ENCODE measurements at places on chromosomes 13 and 19. TPM values are rescaled to one million over a fixed set of nuclear protein-coding genes. Genes with fewer than 3 reads are reported as not detected.
A peak's percentile ranks its signal among the peaks of the same experiment; 100 is the strongest.

The ADPRHL1 gene
- 0.87 TPM for total RNA-seq

The SLC25A42 gene
- total RNA-seq, result 20.2 TPM

- H3K36me3 ChIP-seq, result no peaks in the 10 kb centered on the region
- H3K4me1 ChIP-seq, result peaks cover 21% of the 10 kb centered on the region
- peak overlapping the region; percentile 34 for H3K4me3 ChIP-seq
- DNase-seq, result no peak
- no peaks in the 10 kb centered on the region for H3K27me3 ChIP-seq
These were observed 27.6 kb downstream of the CPT1C start for GRCh38 chr19:49718511-49718910.

The TMC4 gene
- total RNA-seq, result 0.55 TPM

DNA sequence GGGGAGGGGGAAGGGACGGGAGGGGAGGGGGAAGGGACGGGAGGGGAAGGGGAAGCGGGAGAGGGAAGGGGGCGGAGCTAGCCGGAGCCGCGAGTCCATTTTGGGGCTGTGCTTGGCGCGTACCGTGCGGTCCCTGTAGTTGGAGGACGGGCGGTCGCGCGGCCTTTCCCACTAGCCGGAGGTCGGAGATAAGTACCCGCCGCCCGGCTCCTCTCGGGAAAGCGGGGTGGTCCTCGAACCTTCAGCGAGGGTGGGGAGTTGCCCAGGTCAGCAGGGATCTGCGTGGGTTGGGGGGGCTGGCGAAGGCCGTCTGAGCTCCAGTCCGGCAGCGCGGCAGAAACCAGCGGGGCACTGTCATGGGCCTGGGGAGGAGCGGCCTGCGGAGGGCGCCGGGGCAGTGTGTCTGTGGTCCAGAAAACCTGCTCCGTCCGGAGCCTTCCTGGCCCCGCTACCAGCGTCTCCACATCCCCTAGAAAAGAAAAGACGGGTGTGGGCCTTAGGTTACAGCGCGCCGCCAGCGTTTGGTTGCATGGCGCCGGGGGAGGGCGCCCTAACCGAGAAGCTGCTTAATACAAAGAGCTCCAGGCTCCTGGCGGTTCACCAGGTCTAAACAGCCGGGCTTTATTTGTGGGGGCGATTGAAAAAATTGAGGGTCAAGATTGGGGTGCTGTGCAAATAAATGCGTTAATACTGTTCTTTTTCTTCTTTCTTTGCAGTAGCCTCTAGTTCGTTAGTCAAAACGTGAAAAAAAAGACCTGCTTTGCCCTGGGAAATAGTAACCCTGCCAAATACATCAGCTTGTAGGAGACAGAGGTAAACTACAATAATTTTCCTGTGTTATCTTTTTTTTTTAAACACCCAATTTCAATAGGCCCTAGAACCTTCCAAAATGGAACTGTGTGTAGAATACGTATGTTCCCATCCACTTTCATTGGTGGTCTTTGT, at the start of gene TRIM13:
Gene TRIM13 (plus strand): TSS at position 92 of the 945 bp plus-strand sequence. CDS start 14,899 bp downstream, outside the sequence.
- peak within 1 kb of the TSS; percentile 91 for H3K27ac ChIP-seq
- H3K27me3 ChIP-seq, result no peaks in the 10 kb centered on the region
- peaks cover 30% of the 10 kb centered on the region for H3K36me3 ChIP-seq
- peak; percentile 89 for DNase-seq
- H3K4me1 ChIP-seq, result peaks cover 32% of the 10 kb centered on the region

The PSG2 gene
- total RNA-seq, result not detected

DNA sequence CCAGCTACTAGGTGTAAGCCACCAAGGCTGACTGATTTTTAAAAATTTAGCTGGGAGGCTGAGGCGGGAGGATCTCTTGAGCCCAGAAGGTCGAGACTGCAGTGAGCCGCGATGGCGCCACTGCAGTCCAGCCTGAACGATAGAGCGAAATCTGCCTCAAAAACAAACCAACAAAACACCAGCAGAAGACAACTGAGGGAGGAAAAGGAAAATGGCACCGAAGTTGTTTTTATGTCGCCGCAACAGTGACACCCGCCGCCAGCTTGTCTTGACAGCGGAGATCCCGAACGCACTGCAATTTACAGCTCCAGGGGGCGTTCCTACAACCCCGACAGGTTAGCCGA, 298 bp upstream of the FAM98C start:
- peak overlapping the region; percentile 84 for H3K4me3 ChIP-seq
- DNase-seq, result no peak
- peak overlapping the region; percentile 93 for H3K27ac ChIP-seq
- H3K36me3 ChIP-seq, result peaks cover 11% of the 10 kb centered on the region

The CD79A gene
- 17.4 TPM for total RNA-seq

The ZNF230 gene
- total RNA-seq, result 4.4 TPM

DNA sequence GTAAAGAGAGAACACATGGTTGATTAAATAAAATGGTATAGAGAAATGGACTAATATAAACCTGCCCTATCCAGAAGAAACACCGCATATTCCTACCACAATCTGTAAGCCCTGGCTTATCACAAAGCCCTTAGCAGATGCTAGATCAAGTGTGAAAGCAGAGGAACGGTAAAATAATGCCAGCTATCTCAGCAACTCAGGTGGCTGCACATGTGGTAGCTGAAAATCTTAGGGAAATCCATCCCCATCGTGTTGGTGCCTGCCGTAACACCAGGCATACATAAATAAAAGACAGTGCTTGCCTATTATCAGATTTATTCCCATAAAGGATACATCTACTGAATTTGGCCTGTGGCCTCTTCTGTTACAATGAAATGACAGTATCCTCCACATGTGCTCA, 304.1 kb upstream of the MAB21L1 start:
- H3K27ac ChIP-seq, result no peak overlapping the region
- H3K4me1 ChIP-seq, result no peaks in the 10 kb centered on the region
- no peaks in the 10 kb centered on the region for H3K36me3 ChIP-seq
- no peaks in the 10 kb centered on the region for H3K27me3 ChIP-seq
- H3K4me3 ChIP-seq, result no peak overlapping the region

The PRODH2 gene
- not detected for total RNA-seq

The ACER1 gene
- 0.26 TPM for total RNA-seq

DNA sequence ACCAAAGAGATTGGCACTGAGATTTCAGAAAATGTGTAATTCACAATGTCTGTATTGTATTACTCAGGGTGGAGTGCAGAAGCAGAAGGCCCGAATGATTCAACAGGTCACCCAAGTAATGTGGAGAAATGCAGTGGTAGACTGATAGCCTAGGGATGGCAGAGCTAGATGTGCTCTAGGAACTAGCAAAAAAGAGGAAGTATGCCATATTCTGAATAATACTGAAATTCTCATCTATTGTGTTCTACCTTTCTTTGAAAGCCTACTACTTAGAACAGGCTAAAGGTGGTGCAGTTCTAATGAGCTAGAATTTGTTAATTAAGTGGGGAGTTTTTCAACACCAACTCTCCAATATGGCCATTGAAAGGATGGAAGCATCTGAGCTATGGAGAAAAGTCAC, 1449.8 kb upstream of the MIR17HG start:
- H3K27me3 ChIP-seq, result no peaks in the 10 kb centered on the region
- peaks cover 1% of the 10 kb centered on the region for H3K36me3 ChIP-seq
- no peak for DNase-seq
- H3K4me1 ChIP-seq, result no peaks in the 10 kb centered on the region

The VAV1 gene
- total RNA-seq, result 122 TPM

DNA sequence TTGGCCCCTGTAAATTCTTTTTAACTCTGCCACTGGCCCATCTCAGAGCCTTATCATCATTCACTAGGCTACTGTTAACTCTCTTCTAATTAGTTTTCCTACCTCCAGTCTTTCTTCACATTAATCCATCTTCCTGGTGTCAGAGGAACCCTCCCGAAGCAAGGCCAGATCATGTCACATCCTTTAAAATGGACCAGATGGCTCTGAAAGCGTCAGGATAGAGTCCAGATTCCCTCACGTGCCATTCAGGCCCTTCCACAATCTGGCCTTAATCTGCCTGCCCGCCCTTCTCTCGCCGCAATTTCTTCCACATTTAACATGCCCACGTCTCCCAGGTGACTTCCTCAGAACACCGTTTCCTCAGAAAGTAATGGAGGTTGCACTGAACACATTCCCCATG, 86.5 kb downstream of the RFC3 start:
- H3K27me3 ChIP-seq, result no peaks in the 10 kb centered on the region
- H3K4me1 ChIP-seq, result no peaks in the 10 kb centered on the region
- no peak overlapping the region for H3K4me3 ChIP-seq
- H3K27ac ChIP-seq, result no peak overlapping the region
- no peak for DNase-seq

The KLHL1 gene
- total RNA-seq, result not detected

- H3K4me3 ChIP-seq, result no peak overlapping the region
- H3K36me3 ChIP-seq, result no peaks in the 10 kb centered on the region
- no peaks in the 10 kb centered on the region for H3K27me3 ChIP-seq
- no peak for DNase-seq
These were observed 1067.7 kb downstream of the PCDH9 start for GRCh38 chr13:66162470-66162869.

The CABP5 gene
- not detected for total RNA-seq

- H3K4me1 ChIP-seq, result no peaks in the 10 kb centered on the region
- no peaks in the 10 kb centered on the region for H3K27me3 ChIP-seq
- no peaks in the 10 kb centered on the region for H3K36me3 ChIP-seq
- no peak for DNase-seq
- no peak overlapping the region for H3K27ac ChIP-seq
- H3K4me3 ChIP-seq, result no peak overlapping the region
These were observed 306.4 kb downstream of the DCLK1 start for GRCh38 chr13:35824825-35825224.

The ATP4B gene
- total RNA-seq, result not detected

- peak within 1 kb of the TSS; percentile 82 for H3K4me3 ChIP-seq
- H3K4me1 ChIP-seq, result peaks cover 1% of the 10 kb centered on the region
- no peaks in the 10 kb centered on the region for H3K36me3 ChIP-seq
- peaks cover 10% of the 10 kb centered on the region for H3K27me3 ChIP-seq
These were observed at the start of gene PVR for GRCh38 chr19:44643605-44644401. TSS of gene PVR (plus strand) at chr19:44643910. CDS start at chr19:44644097, 187 bp downstream.

GRCh38 chr19:47699360-47699917, 13.8 kb upstream of the EHD2 start:
- H3K4me1 ChIP-seq, result peaks cover 2% of the 10 kb centered on the region
- H3K27me3 ChIP-seq, result no peaks in the 10 kb centered on the region
- H3K36me3 ChIP-seq, result peaks cover 15% of the 10 kb centered on the region
- peak; percentile 60 for DNase-seq
- H3K27ac ChIP-seq, result no peak overlapping the region
- H3K4me3 ChIP-seq, result no peak overlapping the region

The ZNF414 gene
- 36.2 TPM for total RNA-seq

- DNase-seq, result no peak
- peaks cover 17% of the 10 kb centered on the region for H3K4me1 ChIP-seq
- H3K36me3 ChIP-seq, result no peaks in the 10 kb centered on the region
- H3K4me3 ChIP-seq, result no peak overlapping the region
- H3K27me3 ChIP-seq, result no peaks in the 10 kb centered on the region
These were observed 41.1 kb downstream of the ARHGAP35 start for GRCh38 chr19:46901701-46902401.

DNA sequence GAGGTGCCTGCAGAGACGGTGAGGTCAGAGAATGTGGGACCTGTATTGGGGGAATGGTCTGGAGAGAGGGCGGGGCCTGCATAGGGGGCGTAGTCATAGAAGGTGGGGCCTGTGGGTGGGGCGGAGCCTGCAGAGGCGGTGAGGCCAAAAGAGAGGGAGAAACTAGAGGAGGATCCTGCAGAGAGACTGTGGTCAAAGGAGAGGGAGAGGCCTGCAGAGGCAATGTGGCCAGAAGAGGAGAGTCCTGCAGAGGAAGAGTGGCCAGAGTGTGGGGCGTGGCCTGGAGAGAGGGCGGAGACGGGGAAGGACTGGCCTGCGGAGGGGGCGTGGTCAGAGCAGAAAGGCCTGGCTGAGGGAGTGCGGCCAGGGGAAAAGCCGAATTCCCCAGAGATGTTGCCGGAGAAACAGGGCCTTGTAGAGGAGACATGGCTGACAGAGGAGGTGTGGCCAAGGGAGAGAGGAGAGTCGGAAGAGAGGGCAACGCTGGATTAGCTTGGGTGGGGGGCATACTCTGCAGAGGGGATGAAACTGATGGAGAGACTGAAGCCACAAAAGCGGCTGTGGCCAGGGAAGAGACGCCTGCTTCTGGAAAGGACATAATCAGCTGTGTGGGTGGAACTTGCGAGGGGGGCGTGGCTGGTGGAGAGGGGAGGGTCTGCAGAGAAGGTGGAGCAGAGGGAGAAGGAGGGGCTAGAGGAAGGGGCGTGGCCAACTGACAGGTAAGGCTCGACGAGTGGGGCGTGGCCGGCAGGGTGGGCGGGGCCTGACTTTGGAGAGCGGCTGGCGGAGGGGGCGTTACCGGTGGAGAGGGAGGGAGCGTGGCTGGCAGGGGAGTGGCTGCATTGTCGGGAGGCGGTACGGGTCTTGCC, 2.5 kb downstream of the PRR36 start:
- peak overlapping the region; percentile 11 for H3K27ac ChIP-seq
- peak; percentile 89 for DNase-seq
- H3K4me1 ChIP-seq, result peaks cover 43% of the 10 kb centered on the region
- H3K36me3 ChIP-seq, result no peaks in the 10 kb centered on the region
- peak overlapping the region; percentile 15 for H3K4me3 ChIP-seq

DNA sequence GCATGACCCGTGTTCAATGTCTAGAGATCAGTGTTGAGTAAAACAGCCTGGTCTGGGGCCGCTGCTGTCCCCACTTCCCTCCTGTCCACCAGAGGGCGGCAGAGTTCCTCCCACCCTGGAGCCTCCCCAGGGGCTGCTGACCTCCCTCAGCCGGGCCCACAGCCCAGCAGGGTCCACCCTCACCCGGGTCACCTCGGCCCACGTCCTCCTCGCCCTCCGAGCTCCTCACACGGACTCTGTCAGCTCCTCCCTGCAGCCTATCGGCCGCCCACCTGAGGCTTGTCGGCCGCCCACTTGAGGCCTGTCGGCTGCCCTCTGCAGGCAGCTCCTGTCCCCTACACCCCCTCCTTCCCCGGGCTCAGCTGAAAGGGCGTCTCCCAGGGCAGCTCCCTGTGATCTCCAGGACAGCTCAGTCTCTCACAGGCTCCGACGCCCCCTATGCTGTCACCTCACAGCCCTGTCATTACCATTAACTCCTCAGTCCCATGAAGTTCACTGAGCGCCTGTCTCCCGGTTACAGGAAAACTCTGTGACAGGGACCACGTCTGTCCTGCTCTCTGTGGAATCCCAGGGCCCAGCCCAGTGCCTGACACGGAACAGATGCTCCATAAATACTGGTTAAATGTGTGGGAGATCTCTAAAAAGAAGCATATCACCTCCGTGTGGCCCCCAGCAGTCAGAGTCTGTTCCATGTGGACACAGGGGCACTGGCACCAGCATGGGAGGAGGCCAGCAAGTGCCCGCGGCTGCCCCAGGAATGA, 1.5 kb upstream of the CEACAM5 start:
- peak overlapping the region; percentile 47 for H3K4me3 ChIP-seq
- H3K36me3 ChIP-seq, result no peaks in the 10 kb centered on the region
- H3K4me1 ChIP-seq, result peaks cover 2% of the 10 kb centered on the region
- H3K27ac ChIP-seq, result no peak overlapping the region

The IGSF23 gene
- total RNA-seq, result not detected

The ZNF223 gene
- total RNA-seq, result not detected

GRCh38 chr19:10727685-10728201, 9.9 kb downstream of the DNM2 start:
- no peaks in the 10 kb centered on the region for H3K27me3 ChIP-seq
- H3K4me3 ChIP-seq, result no peak overlapping the region
- H3K4me1 ChIP-seq, result peaks cover 61% of the 10 kb centered on the region

The ZFP82 gene
- total RNA-seq, result 5.2 TPM

All from activated CD8-positive, alpha-beta T cell treated with anti-CD3 and anti-CD28 coated beads, Interleukin-2, amount 10 ng/mL, durations not matched to agents 7 days and 5 days (primary cell).